CD4-positive, alpha-beta T cell (primary cell): ENCODE measurements at places on chromosomes 3 and 15. TPM values are rescaled to one million over a fixed set of nuclear protein-coding genes. Genes with fewer than 3 reads are reported as not detected.

The CHRNB4 gene
- total RNA-seq, result not detected

The LINGO1 gene
- total RNA-seq, result not detected

The CCR3 gene
- not detected for total RNA-seq

The GPR149 gene
- not detected for total RNA-seq

The ATP13A4 gene
- 1.6 TPM for total RNA-seq

The ZNF385D gene
- total RNA-seq, result not detected

The CELF6 gene
- 2.4 TPM for total RNA-seq

DNA sequence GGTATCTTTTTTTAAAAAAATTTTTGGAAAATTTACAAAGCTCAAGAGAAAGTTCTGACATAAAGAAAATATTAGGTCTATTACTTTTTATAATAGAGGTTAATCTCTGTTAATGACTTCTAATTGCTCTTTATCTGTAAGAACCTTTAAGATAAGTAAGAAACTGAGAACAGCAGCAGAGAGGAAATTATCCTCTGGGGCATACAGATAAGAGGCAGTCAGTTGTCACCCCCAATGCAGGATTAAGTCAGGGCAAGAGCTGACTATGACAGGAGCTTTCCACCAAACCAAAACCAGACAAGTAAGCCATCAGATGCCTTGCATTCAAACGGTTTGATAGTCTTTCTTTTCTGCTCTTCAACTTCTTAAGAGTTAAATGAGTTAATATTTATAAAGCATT is 149.0 kb downstream of the GSK3B start:
- no peaks in the 10 kb centered on the region for H3K27me3 ChIP-seq
- DNase-seq, result no peak

GRCh38 chr15:63013052-63013808 is 29.3 kb upstream of the TPM1 start:
- DNase-seq, result no peak
- H3K4me1 ChIP-seq, result no peaks in the 10 kb centered on the region
- no peaks in the 10 kb centered on the region for H3K27me3 ChIP-seq
- H3K27ac ChIP-seq, result no peak overlapping the region
